Osteocyte (in vitro differentiated cells): ENCODE measurements at places on chromosomes 12 and 14.

GRCh38 chr14:36304895-36305294, 15.5 kb downstream of the MBIP start:
- DNase-seq, result no peak

- DNase-seq, result no peak
These were observed 161.3 kb upstream of the TMCC3 start for GRCh38 chr12:94811611-94812010.

DNA sequence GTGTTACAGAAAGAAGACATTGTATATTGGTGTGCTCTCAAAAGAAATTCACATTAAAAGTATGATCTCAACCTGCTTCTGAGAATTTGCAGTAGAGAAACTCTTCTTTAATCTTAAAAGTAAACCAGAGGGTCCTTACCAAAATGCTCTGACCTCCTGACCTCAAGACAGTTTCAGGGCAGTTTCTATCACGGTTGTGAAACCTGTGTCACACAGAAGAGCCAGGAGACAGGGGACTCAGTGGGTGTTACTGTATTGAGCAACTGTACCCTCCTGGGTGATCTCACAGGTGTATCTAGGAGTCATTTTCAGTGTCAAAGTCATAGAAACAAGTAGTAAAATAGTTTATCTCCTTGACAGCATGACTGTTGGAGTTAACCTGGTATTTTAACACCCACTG, 178.0 kb downstream of the GRIP1 start:
- no peak for DNase-seq

- no peak for DNase-seq
These were observed 55.7 kb downstream of the METTL25 start for GRCh38 chr12:82414044-82414443.

DNA sequence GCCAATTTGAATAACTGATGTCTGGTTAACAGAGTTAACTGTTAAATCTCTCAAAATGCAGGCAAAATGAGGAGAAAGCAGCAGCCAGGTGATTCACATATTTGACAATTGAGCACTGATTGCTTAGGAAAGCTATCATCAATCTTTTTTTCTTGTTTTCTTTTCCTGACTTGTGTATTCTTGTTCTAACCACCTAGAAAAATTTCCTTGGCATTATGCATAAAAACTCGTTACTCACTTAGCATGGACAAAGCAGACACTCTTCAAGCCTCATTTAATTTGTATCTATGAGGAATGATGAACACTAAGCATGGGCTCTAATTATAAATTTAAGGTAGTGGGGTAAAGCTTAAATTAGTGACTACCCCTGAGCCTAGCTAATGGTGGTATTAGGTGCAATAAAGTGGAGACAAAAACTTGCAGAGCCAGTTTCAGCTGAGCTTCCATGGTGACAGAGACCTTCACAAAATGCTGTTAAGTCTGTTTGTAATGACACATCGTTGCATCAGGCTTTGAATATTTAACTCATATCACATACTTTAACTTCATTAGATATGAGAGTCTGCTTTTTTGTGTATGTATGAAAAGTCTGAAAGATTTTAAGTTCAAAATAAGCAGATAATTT, 52.0 kb downstream of the RASSF9 start:
- DNase-seq, result no peak

DNA sequence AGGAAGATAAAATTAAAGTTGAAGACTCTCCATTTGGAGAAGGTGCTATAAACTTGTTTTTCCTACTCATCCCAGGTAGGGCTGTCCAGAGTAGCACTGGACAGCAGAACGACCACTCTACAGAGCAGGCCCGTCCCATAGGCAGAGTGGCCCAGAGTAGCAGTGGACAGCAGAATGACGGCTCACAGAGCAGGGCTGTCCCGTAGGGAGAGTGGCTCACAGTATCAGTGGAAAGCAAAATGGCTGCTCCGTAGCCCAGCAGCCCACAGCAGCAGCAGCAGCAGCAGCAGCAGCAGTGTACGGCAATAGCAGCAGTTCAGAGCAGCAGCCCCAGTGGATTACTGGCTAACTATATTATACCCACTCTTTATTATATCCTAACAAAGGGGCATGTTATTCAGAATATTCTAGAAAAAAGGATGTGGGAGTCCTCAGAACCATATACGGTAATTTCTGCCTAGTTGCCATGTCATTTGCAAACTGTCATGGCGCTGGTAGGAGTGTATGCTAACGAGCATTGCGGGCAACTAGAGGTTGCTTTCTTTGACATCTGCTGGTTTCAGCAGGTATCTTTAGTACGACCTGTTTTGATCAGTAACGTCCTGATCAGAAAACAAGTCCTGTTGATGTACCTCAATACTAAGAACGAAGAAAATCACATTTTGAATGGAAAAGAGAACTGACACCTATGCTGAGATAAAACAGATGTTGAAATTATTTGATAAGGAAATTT, 567.3 kb downstream of the SLC16A7 start:
- no peak for DNase-seq

- DNase-seq, result no peak
These were observed 20.5 kb downstream of the DERA start for GRCh38 chr12:15931590-15932053.

DNA sequence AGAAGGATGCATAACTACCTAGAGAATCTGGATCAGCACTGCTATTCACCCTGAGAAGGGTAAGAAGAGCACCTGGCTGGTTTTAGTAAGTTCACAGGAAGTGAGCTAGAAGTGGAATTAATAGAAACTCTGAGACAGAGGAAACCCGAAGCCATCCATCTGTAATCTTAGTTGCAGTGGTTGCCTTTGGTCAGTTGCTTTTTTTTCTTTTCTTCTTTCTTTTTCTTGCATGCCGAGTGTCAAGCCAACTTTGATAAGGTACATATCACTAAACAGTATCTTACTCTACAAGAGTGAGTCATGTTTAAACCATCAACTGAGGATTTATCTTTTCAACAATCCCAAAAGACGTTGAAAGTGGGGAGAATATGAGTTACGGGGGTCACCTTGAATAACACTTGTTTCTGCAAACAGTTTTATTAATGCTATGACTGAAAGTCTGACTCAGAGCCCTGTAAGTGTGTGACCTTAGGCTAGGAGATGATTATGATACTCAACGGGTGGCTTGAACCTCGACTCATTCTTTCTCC, 26.7 kb downstream of the C12orf75 start:
- no peak for DNase-seq

DNA sequence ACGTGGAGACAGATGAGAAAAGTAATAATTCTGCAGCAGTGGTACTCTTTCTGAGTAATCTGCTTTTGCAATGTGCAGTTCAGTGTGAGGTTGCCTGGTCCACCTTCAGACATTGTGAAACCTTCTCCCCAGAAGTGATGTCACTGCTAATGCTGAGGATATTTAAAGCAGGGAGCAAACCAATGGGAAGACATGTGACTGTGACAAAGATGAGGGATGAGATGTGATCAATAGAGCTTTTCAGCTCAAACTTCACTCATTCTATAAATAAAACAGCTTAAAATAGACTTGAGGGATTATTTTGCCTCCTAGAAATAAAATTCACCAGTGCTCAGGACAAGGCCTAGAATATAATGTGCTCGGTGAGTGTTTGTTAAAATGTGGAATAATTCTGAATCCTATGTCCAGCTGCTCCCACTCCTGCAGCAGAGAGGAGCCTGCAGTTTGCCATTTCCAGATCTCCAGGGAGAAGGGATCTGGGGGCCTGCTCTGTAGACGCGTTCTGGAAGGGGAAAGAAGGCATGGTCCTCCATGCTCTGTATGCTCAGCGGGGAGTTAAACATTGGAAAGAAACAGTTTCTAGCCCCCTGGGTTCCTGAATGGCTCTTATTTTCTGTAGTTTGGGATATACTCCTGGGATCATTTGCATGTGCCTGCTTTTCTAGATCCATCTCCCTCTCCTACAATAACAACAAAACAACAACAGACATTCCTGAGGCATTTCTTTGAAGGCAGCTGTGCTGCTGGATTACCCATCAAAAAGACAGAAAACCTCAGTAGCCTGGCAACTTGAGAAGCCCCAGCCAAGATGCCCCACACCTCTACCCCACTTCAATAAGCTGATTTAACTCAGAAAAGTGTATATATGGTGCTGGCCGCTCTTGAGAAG, 8.9 kb downstream of the SLC7A8 start:
- no peak for DNase-seq

- DNase-seq, result no peak
These were observed 3.6 kb upstream of the PALS1 start for GRCh38 chr14:67237591-67237990.

GRCh38 chr14:101377069-101377468, 184.2 kb upstream of the DIO3 start:
- no peak for DNase-seq

DNA sequence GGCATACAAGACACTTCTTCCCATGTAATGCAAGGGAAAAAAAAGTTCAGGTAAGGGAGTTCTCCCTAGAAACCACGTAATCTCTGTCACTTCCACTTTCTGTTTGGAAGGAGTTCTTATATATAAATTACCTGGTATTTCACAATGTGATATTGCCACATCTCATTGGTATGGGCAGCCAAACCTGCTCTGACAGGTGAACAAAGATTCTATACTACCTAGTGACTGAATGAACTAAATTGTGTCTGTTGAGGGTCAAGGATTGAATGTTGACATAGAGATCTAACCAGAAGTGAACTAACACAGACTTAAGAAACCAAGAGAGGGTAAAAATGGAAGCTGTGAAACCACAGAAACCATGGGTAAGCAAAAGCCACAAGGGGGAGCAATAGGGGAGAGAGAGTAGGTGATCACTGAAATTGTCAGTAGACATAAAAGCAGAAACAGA, 161.3 kb downstream of the RPL10L start:
- no peak for DNase-seq

GRCh38 chr14:68939181-68939892, 39.8 kb downstream of the ACTN1 start:
- DNase-seq, result no peak
